Hypothalamus (tissue), 51 donors: ENCODE measurements at places on chromosomes 12 and 14.

GRCh38 chr12:11755302-11755930, 105.9 kb downstream of the ETV6 start:
- DNase-seq = no peak

- no peak for DNase-seq
These were observed 44.8 kb downstream of the ARHGAP5 start for GRCh38 chr14:32121948-32122347.

DNA sequence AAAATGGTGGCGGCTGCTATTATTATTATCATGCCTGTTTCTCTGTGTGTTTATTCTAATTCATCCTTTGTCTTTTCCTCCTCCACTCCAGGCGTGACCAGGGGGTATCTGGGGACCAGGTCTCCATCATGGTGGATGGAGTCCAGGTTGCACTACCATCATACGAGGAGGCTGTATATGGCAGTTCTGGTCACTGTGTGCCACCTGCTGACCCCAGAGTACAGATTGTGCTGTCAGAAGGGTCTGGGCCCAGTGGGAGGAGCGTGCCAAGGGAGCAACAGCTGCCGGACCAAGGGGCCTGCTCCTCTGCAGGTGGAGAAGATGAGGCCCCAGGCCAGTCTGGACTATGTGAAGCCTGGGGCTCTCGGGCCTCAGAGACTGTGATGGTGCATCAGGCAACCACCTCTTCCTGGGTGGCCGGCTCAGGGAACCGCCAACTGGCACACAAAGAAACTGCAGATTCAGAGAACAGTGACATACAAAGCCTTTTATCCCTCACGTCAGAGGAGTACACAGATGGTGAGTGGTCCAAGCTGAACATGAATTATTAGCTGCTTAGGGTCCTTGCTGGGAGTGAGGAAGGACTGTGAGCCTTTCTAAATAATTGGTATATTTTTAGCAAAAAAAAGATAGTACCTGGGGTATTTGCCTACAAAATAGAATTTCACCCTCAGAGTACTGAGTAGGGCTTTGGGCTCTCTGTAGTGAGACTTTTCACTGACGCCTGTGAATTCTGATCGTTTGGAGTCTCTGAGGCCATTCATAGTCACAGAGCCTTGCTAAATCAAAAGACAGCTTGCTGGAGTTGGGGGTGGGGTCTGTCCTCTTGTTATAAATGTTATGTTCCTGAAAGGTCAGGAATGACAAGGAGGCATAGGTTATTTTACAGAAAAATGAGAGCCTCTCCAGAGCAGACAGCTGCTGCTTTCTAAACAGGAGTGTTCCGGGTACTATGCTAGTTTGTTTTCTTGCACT, 58.1 kb upstream of the SRSF5 start:
- peak; percentile 43 for DNase-seq

DNA sequence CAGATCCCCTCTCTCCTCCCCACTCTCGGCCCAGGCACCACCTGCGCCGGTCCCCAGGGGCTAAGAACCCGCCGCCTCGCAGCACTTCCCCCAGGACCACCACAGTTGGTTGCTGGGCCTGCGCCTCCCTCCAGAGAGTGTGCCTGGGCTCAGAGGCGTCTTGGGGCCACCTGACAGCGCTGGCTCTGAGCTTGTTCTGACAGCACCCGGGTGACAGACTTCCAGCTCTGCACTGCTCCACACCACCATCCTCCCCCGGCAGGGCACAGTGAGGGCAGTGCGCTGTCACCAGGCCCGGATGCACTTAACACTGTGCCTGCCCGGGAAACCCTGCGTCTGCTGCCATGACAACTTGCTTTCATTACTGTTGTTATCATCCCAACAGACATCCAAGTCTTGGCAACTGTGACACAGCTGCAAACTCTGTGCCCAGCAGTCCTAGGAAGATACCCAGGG, 6.6 kb downstream of the BRF1 start:
- peak; percentile 49 for DNase-seq

GRCh38 chr12:83630526-83630925, 943.8 kb downstream of the TMTC2 start:
- no peak for DNase-seq

DNA sequence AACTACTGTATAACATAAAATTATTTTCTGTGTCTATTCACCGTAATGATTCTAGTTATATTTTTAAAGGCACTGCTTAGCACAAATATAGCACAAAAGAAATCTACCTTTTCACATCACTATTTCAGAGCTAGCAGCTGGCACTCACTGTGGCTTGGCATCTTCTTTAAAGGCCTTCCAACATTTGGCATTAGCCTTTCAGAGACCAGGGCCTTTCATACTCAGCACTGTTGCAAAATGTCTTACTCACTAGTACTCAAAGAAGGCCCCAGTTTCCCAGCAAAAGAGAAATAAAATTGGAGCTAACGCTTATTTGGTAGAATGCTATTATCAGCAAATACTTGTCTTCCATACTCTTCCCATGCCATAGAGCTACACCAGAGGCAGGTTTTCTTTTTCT, 238.4 kb downstream of the MED13L start:
- no peak for DNase-seq

GRCh38 chr12:92030618-92031017, 115.0 kb downstream of the BTG1 start:
- DNase-seq = no peak

- DNase-seq = no peak
These were observed 326.1 kb downstream of the FSCB start for GRCh38 chr14:44180975-44181374.

DNA sequence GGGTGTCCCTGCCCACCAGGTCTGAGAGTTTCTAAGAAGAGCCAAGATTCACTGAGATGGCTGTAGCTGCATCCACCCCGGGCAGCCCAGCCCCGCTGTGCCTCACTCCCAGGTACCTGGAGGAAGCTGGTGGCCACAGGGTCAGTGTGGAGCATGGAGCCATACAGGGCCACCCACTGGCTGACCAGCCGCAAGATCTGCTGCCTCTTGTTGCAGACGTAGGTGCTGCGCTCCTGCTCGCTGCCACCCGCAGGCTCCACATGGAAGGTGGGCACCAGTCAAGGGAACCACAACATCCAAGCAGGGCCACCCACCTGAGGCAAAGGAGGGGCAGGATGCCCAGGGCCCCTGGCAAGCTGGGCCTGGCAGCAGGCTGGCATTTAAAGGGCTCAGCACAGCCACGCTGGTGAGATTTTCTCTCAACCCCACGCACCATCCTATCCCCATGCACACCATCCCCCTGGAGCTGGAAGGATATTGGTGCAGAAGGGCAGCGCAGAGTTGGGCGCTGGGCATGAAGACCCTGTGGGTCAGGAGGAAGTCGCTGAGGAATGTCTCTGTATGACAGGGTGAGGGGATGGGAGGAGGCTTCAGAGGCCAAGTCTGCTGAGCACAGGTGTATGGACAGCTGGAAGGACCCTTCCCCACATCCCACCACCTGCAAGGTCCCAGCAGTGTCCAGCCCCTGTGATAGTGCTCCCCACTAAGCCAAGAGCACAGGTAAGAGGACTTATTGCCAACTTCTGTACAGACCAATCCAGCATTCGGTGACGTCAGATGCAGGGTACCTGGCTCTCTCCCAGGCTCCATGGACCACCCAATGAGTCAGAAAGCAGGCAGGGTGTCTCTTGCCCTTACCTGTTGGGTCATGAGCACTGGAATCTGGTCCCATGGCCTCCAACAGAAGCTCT, 10.8 kb downstream of the RAPGEF3 start:
- no peak for DNase-seq

GRCh38 chr14:101426466-101426865, 134.8 kb upstream of the DIO3 start:
- DNase-seq = no peak

- DNase-seq = no peak
These were observed 6.6 kb downstream of the DCD start for GRCh38 chr12:54641554-54641953.

DNA sequence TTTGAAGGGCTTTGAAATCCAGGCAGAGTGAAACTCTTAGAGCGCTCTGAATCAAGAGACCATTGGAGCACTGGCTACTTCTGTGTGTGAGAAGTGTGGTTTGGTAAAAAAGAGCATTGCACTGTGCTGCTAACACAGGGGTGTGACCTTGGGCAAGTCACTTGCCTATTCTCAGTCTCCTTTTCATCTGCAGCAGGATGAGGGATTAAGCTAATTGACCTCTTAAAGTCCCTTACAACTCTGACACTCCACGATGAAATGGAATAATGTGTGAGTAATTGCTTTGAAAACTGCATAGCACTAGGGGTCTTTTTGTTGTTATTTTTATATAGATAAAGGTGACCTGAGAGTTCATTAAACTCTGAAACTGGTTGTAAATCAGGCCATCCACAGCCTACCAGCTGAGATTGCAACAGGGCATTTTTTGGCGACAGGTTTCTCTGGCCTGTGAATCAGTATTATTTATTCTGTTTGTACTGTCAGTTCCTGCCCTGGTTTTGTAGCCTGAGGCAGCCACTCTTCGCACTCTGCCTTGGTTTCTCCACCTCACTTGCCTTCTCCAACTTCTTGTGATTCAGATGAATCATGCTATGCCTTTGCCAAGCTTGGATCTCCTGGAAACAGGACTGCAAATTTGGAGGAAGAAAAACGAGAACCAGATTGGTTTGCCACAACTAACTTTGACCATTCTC, 159.9 kb upstream of the PARP11 start:
- no peak for DNase-seq

- DNase-seq = no peak
These were observed 22.5 kb downstream of the PARP2 start for GRCh38 chr14:20365928-20366327.

DNA sequence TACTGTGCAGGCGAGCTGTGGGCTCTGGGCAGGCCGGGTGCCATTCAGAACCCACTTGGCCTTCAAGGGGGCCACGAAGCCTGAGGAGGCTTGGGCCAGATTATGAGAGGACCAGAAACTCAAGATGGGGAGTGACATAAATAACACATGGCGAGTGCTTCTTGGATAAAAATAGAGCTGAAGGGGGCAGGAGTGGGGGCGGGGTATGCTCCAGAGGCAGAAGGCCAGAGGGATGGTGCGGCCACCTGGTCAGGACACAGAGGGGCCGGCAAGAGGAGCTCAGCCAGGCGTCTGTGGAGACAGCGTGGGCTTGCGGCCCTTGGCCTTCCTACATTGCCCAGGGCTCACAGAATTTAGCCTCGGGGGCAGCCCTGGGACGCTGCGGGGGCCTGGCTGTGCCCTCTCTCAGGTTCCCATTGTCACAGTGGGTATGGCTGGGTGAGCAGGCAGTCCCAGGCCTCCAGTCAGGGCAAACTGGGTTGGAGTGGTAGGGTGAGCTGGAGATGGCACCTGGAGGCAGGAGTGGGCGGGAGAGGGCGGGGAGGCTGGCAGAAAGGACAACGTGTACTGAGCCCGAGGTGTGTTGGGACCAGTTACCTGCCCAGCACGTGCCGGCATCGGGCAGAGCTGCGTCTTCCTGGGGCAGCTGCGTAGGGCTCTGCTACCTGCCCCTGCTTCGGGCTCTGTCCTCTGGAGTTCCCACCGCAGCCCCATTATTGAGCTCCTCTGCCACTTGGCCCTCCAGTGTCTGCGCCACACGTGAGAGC, 7.4 kb upstream of the SLC25A29 start:
- DNase-seq = no peak

DNA sequence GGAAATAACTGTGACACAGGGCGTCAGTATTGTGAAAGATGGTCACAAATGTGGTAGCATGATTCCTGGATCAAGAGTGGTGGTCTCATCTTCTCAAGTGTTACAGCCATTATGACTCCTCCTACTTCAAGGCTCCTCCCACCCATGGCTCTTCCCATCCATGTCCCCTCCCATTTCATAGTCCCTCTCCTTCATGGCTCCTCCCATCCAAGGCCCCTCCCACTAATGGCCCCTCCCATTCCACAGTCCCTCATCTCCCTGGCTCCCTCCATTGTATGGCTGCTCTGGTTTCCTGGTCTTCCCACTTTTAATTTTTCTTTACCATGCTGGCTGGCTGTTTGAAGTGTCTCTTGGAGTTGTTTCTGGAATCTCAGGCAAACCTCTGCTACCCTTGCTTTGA, 1375.2 kb upstream of the TMEM132C start:
- no peak for DNase-seq

GRCh38 chr14:105349992-105350391, 35.4 kb downstream of the PACS2 start:
- no peak for DNase-seq

GRCh38 chr12:116502141-116502725, 56.9 kb upstream of the MAP1LC3B2 start:
- no peak for DNase-seq

GRCh38 chr12:77995436-77996167, 164.9 kb downstream of the NAV3 start:
- no peak for DNase-seq

DNA sequence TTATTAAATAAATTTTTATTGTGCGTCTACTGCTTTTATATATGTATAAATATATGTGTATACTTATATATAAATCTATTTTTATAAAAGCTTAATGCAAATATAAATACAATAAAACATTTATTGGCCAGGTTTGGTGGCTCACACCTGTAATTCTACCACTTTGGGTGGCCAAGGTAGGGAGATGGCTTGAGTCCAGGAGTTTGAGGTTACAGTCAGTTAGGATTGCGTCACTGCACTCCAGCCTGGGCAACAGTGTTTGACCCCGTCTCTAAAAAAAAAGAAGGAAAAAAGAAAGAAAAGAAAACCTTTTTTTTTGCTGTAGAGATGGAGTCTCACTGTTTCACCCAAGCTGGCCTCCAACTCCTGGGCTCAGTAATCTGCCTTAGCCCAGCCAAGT, 20.9 kb downstream of the ACTR6 start:
- DNase-seq = no peak

DNA sequence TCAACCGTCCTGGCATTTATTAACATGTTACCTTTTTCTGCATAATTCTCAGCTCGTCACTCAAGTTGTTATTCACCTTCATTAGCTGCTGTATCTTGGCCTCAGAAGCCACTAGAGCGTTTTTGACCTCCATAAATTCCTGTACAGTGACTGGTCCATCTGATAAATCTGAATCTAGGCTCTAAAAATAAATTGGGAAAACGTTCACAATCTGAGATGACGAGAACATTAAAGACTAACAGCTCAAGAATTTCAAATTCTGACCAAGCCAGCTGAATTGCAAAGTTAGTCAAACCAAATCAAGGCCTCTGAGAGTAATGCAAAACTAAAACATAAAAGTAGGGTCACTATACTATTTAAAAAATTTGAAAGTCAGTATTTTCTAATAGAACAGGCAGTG, 45.0 kb downstream of the GIT2 start:
- DNase-seq = no peak

GRCh38 chr14:59254146-59254910, 65.9 kb downstream of the DAAM1 start:
- DNase-seq = peak; percentile 7

DNA sequence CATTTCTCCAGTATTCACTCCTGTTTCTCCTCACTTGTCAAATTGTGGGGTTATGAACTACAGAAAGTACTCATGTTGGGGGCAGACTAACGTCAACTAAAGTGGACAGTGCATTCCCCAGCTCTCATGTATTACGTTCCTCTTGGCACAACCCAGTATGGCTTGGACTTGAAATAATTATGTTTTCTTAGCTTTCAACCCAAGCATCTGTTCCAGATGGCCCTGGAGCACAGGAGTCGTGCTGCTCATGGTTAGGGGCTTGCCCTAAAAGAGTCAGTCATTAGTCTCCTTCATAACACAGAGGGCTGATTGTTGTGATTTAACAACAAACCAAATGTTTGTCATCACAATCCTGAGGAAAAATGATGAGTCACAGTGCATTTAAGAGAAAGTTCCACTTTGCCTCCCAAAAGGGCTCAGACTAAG, 154.4 kb downstream of the RPAP3 start:
- DNase-seq = no peak
